ENCODE measurements at places on chromosomes 6 and 20.

GRCh38 chr6:41653691-41654090, 15.4 kb downstream of the MDFI start:
- no peak for DNase-seq

DNA sequence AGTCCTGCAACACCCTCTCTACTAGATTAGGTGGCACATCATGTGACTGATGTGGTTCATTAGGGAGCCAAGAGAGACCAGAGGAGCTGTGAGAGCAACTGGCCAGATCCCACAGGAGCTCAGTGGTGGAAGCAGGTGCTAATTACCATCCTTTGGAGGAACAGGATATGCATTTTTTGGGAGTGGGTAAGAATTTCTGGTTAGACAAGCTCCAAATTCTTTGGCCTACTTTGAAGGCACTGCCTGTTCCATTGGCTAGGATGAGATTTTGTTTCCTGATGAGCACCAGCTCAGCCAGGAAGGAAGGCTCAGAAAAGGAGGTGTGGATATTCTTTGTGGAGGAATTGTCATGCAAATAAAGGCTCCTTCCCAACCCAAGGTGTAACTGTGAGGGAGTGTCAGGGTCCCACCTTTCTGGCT, 130.3 kb upstream of the BMP2 start:
- DNase-seq: no peak

DNA sequence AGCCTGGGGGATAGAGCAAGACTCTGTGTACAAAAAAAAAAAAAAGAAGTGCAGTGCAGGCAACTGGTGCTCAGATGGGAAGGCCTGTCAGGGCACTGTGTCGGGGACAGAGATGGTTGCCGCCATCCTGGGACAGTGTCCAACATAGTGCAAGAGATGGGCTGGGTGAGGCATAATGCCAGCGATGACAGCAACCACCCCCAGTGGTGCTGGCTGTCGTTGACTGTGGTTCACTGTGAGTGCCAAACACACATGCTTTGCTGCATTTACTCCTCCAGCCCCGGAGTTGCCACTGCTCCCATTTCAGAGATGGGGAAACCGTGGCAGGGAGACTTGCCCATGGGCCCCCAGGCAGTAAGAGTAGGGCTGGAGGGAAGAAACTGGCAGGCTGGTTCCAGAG, 5.2 kb upstream of the C20orf203 start:
- DNase-seq: no peak

DNA sequence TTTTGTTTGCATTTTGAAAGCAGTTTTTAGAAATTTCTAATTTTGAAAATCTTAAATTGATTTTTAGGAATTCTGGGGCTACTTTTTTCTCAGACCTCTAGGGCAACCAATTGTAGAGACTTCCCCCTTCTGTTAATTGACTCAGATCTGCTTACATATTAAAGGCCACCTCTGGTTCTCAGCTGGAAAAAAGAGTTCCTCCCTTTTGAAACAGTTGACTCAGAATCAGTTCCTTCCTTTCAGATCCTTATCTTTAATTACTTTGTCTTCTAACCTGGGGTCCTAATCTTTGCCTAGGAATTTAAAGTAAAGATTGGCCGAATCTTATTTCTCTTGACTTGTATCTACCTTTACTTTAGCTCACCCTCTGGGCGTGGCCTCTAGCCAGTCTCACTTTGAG, 146.8 kb downstream of the LAMA2 start:
- DNase-seq: no peak

GRCh38 chr6:105641504-105641903, 238.6 kb upstream of the PREP start:
- DNase-seq: no peak

- no peak for DNase-seq
Measured at GRCh38 chr6:114997813-114998292, 655.0 kb upstream of the HS3ST5 start.

- no peak for DNase-seq
Measured at GRCh38 chr6:102853249-102853955, 1459.9 kb downstream of the GRIK2 start.

GRCh38 chr6:131317516-131317915, 182.2 kb downstream of the AKAP7 start:
- no peak for DNase-seq

DNA sequence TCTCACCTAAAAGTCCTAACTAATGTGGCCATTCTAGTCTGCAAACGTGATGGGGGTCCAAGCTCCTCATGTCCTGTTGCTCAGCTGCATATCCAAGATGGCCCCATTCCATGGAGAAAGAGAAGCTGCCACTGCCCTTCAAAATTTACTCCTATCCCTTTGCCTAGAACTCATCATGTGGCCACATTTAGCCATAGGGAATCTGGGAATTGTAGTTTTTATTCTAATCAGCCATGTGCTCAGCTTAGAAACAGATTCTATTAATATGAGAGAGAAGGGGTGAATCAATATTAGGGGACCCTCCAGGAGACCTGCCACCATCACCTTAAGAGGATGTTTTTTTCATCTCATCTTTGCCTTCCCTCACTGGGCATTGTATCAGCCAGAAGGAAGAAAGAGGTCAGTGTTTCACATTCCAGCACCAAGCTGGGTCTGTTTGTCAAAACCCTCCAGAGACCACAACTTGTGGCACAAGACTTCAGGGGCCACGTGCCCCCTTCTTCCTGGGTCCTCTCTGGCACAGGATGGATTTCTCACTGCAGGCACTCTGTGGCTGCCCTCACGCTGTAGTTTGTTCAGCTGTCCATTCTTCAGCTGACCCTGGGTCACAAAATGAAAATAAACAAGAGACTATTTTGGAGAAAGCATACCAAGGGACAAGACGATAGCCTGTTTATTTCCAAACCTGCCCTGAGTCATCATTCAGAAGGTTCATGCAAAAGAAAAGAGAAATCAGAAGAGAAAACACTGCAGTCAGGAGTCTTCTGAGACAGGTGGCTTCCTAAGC, 172.0 kb downstream of the EYA2 start:
- no peak for DNase-seq

- no peak for DNase-seq
Measured at GRCh38 chr6:5524110-5524509, 262.8 kb downstream of the FARS2 start.

DNA sequence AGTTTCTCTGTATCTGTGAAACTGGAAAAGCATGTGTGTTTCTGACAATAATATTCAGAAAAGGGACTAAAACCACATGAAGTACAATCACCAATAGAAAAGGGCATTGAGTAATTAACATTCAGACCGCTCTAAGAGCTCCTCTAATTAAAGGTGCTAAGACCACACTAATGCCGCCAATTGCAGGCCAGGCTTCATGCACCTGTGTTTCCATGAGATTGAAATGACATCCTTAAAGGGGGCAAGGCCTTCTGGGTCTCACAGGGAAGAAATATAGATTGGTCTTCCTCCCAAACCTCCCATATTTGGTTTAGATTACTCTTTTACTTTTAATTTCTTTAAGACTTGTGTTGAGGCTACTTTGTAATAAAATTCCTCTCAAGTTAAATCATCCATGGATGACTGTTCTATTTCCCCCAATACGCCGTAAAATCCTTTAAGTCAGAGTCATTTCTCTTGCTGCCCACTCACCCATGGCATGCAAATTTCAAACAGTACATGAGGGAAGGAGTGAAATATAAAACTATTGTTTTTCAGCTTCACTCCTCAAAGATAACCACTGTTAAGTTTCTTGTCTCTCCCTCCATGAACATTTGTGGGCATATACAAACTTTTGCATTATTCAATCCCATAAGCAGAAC, 110.6 kb downstream of the UBE3D start:
- no peak for DNase-seq

DNA sequence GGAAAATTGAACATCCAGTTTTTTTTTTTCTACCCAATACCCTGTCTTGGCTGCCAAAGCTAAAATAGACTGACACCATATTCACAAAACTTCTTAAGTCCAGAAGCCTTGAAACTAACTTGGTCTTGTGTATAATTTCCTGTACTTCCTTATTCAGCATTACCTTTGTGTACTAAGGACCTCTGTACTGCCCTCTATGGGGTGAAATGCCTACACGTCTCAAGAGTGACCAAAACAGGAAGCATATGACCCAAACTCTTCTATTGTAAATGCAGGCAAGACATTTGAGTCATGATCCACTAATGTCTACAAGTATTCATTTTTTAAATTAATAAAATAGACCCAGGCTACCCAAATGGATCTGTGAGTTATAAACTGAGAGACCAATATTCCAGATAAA, 50.4 kb downstream of the HMGCLL1 start:
- DNase-seq: no peak

DNA sequence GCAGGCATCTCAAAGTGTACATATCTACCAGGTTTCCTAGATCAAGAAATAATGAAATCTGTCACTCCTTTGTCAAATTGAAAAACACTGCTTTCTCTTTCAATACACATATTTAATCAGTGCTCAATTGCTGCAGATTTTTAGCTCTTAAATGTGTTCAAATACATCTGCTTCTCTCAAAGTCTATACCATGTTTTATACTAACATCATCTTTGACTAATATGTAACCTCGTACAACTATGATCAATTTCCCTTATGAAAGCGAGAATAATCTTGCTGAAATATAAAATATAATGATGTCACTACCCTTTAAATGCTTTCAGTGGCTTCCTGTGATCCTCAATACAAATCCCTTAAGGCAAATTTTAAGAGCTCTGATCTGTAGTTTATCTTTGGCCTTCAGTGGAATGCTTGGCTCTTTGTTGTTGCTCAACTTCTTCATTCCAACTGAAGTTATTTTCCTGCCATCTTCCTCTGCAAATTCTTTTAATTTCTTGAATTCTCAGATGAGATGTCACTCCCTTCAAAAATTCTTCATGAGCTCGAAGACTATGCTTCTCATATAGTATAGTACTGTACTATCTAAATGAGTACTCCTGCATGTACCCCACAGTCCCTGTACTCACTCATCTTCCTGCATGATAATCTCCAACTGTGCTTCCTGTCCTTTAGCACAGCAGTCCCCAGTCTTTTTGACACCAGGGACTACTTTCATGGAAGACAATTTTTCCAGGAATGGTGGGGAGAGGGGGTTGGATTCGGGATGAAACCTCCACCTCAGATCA, 545.1 kb upstream of the GJE1 start:
- no peak for DNase-seq

- DNase-seq: no peak
Measured at GRCh38 chr6:42429042-42429585, 22.6 kb downstream of the TRERF1 start.

GRCh38 chr6:16136091-16136490, 7.2 kb downstream of the MYLIP start:
- no peak for DNase-seq

GRCh38 chr20:49697071-49697470, 16.6 kb downstream of the B4GALT5 start:
- DNase-seq: no peak

Measured in activated naive CD4-positive, alpha-beta T cell (primary cell).